Fibroblast of lung (primary cell): ENCODE measurements at places on chromosomes 4 and X.

DNA sequence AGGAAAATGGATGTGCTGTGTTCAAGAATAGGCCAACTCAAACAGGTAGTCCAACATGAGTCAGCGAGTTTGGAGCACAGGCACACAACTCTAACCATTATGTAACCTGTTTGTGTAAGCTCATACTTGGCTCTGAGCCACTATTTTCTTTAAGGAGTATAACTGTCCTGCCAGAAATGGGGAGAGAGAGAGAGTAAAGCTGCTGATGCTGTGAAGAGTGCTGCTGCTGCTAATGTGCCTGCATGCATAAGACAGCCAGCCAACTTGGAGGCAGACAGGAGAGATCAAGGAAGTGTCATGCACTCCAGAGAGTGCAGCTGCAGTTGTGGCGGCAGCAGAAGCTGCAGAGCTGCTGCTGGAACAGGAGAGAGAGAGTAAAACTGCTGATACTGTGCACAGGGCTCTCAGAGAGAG lies 11.7 kb upstream of the STATH start:
- peak; percentile 42 for DNase-seq

DNA sequence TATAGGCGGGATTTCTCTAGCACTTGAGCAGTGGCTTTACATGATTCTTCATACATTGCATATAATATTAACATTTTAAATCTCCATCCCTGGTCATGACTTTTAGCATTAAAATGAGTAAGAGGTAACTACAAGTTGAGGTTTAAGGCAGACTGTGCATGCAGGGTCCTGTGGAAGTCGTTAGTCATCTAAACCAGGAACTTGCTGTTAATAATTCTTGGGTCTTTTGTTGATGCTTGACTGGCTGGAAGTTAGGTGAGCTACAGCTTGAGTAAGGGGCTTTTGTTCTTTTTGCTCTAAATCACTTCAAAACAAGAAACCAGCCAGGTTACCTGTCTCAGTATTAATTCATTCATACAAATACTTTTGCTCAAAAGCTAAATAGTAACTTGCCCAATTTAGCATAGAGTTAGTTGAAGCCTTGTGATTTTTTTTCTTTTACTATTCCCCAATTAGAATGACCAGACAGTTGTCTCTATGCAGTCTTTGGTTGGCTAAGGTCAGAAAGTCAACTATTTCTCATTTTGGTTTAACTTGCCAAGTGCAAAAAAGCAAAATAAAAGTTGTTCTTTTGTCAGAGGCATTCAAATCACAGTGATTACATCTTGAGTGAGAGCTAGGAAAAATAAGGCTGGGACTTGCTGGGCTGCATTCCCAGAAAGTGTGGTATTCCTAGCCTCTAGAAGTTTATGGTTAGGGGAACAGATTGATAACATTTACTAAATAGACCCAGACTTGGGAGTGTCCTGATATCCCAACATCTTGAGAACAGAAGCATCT lies 516.9 kb downstream of the PDHA2 start:
- peak; percentile 81 for DNase-seq

GRCh38 chr4:19381068-19381467 lies 870.6 kb upstream of the SLIT2 start:
- peak; percentile 56 for DNase-seq

DNA sequence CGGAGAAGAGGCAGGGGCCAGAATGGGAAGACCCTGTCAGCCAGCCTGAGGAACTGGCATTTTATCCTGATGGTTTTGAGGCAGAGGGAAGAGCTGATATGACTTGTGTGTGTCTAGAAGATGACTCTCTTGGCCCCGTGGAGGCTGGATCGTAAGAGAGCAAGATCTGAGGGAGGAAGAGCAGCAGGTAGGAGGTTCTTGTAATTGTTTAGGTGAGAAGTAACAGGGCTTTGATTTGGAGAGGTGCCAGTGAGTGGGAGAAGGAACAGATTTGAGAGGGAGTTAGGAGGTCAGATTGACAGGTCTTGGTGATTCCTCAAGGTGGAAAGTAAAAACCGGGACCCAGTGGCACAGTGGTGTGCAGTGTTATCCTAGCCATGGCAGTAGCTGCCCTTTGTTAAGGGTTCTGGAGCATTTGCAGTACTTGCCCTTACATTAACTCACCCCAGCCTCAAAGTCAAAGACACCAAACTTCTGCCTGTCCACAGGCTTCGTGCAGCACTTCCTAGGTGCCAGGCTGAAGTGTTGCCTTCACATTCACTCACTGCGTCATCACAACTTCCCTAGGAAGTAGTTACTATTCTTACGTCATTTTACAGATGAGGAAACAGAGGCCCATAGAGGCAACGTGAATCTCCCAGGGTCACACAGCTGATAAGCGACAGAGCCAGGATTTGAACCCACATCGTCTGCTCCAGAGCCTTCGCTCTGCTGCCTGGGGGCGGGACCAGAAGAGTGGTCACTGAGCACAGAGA lies 23.7 kb downstream of the RTL5 start:
- DNase-seq, result no peak

GRCh38 chrX:124194199-124194598 lies 138.3 kb upstream of the TEX13D start:
- DNase-seq, result peak; percentile 11

- DNase-seq, result no peak
Measured at GRCh38 chrX:38342853-38343778, 9.3 kb upstream of the OTC start.

DNA sequence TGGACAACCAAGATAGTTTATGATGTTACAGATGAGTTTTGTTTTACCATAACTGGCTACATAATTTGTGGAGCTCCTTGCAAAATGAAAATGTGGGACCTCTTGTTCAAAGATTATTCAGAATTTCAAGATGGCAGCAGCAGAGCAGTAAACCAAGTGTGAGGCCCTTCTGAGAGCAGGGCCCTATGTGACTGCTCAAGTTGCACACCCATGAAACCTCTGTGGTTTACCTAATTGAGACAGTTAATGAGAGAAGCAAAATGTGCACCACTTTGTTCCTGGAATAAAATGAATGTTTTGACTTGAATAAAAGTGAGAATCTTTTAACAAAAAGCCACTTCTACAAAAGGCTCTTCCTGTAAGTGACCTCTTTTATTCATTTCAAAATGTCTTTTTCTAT lies 519.2 kb downstream of the RPA4 start:
- no peak for DNase-seq

GRCh38 chr4:83731609-83732008 lies 195.7 kb downstream of the GPAT3 start:
- no peak for DNase-seq

DNA sequence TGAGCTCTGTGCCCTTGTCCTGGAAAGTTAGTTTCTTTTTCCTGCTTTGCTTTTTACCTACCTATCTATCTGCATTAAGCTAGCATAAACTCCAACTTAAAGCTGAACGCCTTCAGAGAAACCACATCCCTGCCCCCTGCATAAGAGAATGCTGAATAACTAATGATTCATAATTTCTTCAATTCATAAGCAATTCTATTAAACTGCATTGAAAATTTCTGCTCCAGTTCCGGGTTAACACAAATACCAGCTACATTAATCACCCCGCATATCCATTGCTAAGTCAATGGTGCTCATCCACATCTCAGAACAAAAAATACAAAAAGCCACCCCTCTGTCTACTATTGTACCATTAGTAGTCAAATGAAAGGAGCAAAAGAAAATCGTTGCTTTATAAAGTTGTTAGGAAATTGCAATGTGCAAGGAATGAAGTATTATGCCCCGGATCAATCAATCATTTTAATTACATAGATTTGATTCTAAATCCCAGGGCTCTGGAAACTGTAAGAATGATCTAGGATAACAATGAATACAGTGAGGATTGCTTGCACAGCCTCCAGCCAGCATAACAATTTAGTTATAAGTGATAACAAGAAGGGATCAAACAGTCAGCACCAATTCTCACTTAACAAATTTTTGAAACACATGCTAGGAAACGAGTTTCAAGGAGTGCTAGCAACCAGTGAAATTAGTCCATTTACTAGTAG lies 106.8 kb downstream of the ELOVL6 start:
- DNase-seq, result peak; percentile 79

- no peak for DNase-seq
Measured at GRCh38 chrX:39559229-39559628, 538.5 kb downstream of the BCOR start.

DNA sequence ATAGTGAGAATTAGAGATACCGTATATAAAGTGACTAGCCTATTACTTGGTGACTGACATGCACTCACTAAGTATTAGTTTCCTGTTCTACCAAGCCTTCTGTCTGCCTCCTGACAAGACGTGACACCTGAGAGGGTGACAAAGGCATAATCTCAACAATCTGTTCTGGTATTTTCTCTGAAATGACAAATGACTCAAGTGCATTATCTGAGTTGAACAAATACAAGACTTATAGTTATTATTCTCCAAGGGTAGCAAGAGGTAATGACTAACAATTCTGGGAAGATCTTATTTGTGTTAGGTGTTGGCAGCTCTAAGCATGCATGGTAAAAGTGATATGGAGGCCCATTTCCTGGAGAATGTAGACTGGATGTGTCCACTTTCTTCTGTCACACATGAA lies 60.6 kb downstream of the SYTL5 start:
- no peak for DNase-seq

DNA sequence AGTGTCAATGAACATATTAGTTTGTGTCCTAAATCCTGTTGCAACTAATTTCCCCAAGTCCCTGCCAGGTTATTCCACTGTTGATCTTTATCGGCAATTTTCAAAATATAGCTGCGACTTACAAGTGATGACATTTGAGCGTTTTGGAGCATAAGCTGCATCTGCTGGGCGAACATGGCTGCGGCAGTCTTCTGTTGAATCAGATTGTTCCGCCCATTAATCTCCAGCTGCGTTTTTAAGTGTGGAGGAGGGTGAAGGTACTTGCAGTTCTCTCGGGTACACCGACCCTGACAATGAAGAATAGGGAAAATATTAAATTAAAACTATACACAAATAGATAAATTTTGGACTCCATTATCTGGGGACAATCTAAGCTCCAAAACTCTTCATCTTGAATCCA lies 82.7 kb downstream of the MBNL3 start:
- no peak for DNase-seq

GRCh38 chr4:150323406-150324325 lies 245.4 kb downstream of the DCLK2 start:
- DNase-seq, result no peak

DNA sequence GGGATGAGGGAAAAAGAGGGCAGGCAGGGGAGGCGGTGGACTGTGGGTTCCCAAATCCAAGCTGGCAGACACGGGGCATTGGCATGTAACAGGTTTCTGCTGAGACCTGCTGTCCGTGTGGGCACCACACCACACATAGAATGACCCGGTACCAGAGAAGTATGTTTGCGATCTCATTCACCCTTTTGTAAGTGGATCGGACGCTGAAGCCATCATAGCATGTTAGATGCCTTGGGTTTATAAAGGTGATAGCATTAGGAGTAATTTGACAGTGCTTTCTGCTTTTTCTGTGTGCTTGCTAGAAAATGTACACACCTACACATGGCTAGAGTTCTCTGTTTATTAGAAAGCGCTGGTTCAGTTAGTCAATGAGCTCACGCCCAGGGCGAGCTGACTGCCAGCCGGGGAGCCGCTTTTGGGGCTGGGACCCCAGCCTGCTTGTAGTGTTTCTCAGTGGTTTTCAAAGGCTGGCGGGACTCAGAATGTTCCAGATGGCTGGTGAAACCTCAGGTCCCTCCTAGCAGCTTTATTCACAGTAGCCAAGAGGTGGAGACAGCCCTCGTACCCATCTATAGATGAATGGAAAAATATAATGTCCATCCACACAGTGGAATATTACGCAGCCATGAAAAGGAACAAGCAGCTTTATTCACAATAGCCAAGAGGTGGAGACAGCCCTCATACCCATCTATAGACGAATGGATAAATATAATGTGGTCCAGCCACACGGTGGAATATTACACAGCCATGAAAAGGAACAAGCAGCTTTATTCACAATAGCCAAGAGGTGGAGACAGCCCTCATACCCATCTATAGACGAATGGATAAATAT lies 579 bp downstream of the IL3RA start:
- no peak for DNase-seq

DNA sequence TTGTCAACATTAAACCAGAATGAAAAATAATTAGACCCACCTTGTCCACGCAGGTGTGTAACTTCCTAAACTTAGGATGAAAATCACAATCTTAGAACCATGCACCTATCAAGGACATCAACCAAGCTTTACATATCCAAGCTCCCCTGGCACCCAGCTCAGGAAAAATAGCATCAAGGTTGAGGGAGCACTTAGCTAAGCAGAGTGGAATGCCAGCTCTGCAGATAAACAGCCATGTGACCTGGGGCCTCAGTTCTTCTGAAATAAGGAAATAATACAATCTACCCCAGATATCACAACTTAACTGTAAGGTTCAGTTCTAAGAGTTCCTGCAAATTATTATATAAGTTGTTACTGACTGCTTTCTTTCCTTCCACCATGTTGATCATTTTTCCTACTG lies 64.7 kb downstream of the DHX15 start:
- DNase-seq, result peak; percentile 71

- DNase-seq, result no peak
Measured at GRCh38 chrX:119101168-119101567, 26.4 kb downstream of the KIAA1210 start.

DNA sequence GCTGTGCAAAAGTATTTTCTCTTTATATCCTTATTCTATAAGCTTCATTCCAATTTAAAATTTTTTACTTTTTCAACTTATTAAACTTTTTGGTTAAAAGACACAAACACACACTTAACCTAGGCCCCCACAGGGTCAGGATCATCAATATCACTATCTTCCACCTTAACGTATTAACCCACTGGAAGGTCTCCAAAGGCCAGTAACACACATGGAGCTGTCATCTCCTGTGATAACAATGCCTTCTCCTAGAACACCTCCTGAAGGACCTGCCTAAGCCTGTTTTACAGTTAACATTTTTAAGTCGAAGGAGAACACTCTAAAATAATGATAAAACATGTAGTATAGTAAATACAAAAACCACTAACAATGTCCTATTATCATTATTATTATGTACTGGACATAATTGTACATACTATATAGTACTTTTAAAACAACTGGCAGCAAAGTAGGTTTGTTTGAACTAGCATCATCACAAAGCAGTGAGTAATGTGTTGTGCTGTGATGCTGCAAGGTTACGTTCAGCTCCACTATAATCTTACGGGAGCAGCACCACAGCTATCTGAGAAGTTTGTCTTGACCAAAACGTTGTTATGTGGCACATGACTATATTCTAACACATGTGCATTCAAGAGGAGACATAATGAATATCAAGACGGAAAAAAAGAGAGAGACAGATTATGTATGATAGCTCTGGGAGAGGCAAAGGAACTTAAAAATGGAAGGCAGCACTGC lies 33.7 kb downstream of the DHX15 start:
- no peak for DNase-seq

GRCh38 chrX:10634392-10635161 lies 14.2 kb upstream of the MID1 start:
- DNase-seq, result peak; percentile 95

DNA sequence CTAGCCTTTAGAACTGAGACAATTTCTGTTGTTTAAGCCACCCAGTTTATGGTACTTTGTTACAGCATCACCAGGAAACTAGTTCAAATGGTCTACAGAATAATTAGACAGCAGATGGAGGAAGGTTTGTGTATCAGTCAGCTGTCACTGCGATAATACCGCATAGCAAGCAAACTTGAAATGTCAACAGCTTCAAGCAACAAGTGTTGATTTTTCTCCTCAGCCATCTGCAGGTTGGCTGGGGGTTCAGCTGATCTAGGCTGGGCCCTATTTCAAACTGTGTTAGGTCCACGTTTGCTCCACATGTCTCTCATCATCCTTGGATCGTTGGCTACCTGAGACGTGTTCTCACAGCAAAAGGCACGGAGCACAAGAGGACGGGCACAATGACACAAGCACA lies 19.2 kb upstream of the PHEX start:
- DNase-seq, result no peak

GRCh38 chr4:67861513-67861912 lies 22.3 kb downstream of the TMPRSS11D start:
- peak; percentile 28 for DNase-seq
